RCC 7860 (cell line): ENCODE measurements at places on chromosomes 4 and X.

DNA sequence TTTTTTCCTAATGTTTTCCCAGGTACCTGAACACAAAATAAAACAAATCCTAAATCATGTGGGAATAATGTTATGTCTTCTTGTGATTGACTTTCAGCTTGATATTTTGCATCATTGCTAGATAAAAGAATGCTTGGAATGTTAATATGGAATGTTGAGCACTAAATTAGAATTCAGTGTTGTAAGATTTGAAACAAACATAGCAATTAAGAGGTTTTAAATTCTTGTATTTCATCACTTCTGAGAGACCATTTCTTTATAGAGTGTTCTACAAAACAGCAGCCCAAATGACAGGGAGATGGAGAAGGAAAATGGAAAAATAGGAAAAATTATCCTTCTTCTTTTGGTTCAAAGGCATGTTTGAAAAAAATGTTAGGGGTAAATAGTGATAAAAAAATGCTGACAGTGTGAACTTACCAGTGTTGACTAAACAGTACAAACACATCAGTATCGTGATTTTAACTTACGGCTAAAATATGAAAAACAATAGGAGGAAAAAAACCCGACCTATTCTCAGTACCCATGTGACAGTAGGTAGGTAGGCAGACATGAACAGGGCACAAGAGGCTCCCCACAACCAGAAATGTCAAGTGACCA, 102.6 kb upstream of the PDE5A start:
- no peak for DNase-seq

GRCh38 chr4:581753-582361, 5.8 kb upstream of the TMEM271 start:
- DNase-seq: no peak

DNA sequence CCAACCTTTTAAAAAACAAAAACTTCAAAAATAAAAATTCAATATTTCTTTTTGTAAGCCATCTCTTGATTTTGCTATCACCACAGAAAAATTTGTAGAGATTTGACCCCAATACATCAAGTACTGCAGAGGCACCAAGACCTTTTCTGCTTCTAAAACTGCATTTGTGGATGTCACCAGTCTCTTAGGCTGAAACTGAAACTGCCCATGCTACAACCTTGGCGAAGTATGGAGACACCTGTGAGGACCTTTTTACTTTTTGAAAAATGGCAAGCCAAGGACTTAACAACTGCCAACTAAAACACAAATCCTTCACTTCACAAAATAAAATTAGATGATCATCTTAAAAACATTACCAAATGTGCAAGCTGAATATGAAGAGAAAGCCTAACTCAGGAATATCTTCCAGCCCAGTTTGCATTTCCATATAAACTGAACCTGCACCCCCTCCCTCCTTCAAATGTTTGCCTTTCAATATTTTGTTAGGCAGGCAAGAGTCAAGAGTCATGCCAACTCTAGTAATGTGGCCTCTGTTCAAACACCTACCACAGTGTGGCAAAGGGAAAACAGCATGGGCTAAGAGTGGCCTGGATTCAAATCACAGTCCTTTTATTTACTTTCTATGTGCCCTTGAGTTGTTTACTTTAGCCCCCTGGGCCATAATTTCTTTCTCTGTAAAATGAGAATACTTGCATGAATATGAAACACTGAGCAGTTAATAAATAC, 389.4 kb downstream of the OPHN1 start:
- no peak for DNase-seq

GRCh38 chr4:94574616-94575015, 122.9 kb downstream of the PDLIM5 start:
- DNase-seq: no peak

DNA sequence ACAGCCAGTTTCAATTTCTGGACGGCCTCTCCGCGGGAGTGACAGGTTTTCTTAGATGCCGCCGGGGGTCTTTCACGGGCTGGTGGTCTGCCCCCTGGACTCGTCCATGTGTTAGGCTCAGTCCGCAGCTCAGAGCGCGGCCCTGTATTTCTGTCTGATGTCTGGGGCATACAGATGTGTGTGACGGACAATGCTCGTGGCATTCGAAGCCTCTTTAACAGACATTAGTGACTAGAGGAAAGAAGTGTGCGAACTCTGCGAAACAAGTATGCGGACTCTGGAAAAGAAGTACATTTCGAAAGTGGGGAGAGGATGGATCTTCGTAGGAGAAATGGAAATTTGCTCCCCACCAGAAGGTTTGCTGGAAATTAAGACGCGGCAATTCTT, 793 bp upstream of the DCUN1D4 start:
- DNase-seq: no peak

DNA sequence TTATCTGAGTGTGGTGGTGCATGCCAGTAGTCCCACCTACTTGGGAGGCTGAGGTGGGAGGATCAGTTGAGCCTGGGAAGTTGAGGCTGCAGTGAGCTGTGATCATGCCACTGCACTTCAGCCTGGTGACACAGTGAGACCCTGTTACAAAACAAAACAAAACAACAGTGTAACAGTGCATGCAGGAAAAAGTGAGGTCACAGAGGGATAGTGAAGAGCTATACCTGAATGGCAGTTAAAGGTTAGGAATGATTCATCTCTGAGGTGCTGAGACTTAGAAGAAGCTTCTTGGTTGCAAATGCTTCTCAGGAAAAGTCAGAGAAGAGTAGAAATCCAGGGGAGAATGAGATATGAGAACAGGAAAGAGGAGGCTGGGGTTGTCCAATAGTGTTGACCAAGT, 178.7 kb downstream of the FRAS1 start:
- no peak for DNase-seq

DNA sequence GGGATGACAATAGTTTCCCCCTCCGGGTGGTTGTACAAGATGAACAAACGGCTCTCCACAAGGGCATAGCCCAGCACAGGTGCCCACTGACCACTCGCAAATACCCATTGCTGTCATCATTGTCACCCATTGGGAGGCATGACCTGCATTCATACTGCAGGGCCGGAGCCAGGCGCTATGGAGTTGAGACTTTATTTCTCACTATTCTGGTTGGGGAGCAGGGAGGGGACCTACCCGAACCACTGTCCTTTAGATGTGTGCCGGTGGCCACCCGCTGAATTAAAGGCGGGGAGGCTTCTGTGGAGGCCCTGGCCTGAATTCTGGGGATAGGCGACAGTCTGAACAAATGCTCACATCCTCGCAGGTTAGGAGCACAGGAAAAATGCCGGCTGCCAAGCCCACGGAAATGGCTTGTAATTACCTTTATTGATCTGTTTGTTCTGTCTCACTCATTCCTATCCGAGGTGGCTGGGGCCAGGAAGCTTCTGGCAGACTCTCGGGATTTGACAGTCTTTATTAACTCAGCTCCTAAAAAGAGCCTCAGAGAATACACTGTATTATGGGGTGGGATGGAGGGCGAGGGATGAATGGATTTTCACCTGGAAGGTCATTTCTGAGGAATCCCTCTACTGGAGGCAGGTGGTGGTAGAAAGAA, 125.1 kb upstream of the PSAPL1 start:
- no peak for DNase-seq

DNA sequence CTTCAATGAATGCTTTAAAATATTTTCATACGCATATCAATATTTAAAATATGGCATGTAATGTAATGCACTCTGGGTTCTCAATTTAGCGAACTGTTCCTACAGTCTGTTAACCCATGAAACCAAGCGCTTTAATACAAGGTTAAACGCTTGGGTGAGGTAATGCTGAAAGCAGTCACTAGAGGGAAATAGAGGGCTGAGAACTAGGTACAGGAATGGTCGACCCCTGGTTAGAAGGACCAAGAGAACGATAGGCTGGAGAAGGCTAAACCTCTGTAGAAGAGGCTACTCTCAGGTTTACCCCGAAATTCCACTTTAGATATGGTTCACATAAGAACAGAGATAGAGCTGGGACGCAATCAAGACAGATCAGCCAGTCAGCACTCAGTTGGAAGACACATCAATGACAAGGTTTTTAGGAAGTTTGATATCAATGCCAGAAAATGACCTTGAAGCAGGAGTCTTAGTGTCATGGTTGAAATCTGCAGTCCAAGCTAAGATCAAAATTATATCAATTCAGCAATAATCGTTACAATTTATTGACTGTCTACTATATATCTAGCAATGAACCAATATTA, 26.9 kb downstream of the ARSJ start:
- DNase-seq: no peak

- DNase-seq: no peak
Observed at GRCh38 chr4:121822796-121823504, 733 bp downstream of the CCNA2 start.

DNA sequence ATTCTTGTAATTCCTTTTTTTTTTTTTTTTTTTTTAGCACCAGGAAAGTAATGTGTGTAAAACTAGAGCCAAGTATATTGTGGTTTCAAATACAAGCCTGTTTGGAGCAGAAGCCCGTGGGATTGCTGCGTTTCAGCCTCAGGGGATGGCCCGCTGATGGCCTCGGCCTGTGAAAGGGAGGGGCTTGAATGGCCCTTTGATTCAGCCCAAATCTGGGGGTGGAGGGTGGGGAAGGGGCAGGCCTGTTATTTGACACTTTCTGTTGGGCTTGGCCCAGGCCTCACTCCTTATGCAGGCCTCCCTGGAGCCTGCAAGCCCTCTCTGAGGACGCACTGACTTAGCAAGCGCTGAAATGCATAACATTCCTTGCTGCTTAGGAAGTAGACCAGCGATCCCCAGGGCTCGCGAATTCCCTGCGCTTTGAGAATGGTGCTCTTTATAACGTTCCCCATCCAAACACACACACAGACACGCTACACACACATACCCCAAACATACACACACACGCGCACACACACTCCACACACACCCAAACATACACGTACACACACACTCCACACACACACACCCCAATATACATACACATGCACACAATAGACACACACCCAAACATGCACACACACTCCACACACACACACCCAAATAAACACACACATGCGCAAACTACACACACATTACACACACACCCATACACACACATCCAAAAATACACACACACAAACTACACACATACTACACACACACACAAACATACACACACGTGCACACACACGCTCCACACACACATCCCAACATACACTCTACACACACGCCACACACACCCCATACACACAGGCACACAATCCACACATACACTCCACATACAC, 29.6 kb downstream of the TLR10 start:
- peak; percentile 50 for DNase-seq

GRCh38 chr4:4395849-4396627, 9.1 kb downstream of the NSG1 start:
- DNase-seq: no peak

GRCh38 chr4:167230744-167231143, 3.5 kb downstream of the SPOCK3 start:
- no peak for DNase-seq

DNA sequence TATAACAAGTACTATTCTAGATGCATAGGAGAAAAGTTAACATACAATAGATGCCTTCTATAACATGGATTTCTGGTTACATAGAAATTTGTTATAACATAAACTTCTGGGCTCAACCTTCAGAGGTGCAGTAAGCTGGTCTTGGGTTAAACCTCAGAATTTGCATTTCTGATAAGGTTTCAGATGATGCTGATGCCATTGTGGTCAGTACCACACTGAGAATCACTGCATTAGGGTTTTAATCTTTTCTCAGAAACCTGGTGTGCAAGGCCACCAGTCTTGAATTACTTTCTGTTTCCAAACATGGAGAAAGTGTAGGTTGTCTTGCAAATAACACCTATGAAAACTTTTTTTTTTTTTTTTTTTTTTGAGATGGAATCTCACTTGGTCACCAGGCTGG, 146.2 kb downstream of the SPOCK3 start:
- no peak for DNase-seq

- peak; percentile 18 for DNase-seq
Observed at GRCh38 chr4:121900132-121900983, 30.1 kb upstream of the BBS7 start.

GRCh38 chrX:112641449-112641848, 38.3 kb downstream of the LHFPL1 start:
- no peak for DNase-seq

- no peak for DNase-seq
Observed at GRCh38 chrX:131332331-131332730, 43.2 kb upstream of the IGSF1 start.

DNA sequence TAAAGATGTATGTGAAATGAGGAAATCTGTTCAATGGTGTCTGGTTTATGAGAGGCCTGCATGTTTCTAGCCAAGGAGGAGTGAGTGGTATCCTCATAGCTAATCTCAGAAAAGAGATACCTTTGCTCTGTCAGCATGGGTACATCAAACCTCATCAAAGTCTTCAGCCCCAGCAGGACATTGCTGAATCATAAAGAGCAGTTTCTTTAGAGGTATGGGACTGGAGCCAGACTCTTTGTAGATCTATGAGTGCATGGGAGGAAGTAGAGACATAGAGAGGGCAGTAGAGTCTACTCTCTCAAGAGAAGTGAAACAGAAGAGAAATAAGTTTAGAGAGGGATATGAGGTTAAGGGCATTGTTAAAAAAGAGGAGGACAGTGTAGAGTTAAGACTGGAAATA, 1950.9 kb downstream of the ARAP2 start:
- no peak for DNase-seq

- DNase-seq: peak; percentile 61
Observed at GRCh38 chr4:182143822-182144625, 99.2 kb upstream of the TENM3 start.

GRCh38 chr4:74499986-74500781, 55.2 kb downstream of the AREG start:
- DNase-seq: peak; percentile 82

DNA sequence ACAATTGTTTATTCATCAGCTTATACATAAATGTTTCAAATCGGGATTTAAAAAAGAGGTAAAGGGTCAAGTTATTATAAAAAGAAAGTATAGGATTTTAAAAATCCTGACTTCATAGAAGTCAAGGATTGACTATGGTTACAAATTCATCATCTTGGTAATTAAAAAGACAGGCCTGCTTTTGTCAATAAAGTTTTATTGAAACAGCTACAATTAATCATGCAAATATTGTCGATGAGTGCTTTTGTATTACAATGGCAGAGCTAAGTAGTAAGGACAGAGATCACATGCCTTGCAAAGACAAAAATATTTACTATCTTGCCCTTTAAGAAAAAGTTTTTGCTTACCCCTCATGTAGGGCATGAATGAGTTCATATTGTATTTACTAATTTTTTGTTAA, 595.4 kb downstream of the IL15 start:
- no peak for DNase-seq

DNA sequence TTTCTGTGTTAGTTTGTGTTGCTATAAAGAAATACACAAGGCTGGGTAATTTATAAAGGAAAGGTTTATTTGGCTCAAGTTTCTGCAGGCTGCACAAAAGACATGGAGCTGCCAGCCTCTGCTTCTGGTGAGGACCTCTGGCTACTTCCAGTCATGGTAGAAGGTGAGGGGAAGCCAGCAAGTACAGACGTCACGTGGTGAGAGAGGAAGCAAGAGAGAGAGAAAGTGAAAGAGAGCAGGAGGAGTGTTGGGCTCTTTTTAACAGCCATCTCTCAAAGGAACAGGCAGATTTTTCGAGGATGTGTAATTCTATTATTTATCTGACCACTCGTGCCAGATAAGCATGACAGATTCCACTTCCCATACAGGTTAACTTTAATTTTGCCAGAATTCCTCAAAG, 1199.1 kb downstream of the ADGRL3 start:
- DNase-seq: peak; percentile 11

- DNase-seq: no peak
Observed at GRCh38 chrX:131752493-131753198, 208.8 kb downstream of the OR13H1 start.
